ENCODE measurements at places on chromosomes 4 and X.

- DNase-seq = peak; percentile 41
Measured at GRCh38 chr4:52751487-52751911, 274 bp upstream of the ERVMER34-1 start.

DNA sequence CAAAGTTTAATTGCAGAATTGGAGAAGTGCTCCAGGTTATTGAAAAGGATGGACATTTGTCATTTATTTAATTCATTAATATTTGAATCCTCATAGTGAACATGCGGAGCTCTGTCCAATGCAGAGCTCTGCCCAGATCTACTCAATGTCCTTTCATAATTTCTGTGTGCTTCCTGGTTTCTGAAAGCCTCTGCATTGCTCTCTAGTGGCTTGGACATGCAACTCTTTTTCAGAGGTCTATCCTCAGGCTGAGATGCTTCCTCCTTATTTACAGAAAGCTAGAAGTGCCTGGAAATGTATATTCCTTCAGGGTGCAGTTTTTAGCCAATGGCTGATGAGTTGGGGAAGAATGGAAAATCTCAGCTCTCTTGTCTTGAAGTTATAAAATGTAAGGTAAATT is 786.1 kb upstream of the AADAT start:
- no peak for DNase-seq

- peak; percentile 27 for DNase-seq
Measured at GRCh38 chr4:176376032-176376614, 56.4 kb downstream of the SPCS3 start.

DNA sequence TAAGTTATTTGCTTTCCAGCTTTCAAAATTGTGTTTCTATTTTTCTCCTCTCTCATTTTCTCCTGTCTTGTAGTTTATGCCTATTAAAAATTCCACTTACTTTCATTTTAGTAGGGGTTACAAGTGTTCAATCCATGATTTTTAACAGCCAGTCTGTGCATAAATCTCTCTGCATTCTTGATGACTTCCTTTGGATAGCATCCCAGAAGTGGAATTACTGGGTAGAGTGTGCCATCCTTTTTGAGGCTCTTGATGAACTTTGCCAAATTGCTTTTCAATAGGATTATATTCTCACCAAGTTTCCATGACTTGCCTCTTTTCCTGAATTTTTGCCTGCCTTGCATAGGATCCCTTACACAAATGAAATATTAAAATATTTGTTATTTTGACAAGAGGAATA is 58.5 kb downstream of the DIPK2B start:
- DNase-seq = no peak

DNA sequence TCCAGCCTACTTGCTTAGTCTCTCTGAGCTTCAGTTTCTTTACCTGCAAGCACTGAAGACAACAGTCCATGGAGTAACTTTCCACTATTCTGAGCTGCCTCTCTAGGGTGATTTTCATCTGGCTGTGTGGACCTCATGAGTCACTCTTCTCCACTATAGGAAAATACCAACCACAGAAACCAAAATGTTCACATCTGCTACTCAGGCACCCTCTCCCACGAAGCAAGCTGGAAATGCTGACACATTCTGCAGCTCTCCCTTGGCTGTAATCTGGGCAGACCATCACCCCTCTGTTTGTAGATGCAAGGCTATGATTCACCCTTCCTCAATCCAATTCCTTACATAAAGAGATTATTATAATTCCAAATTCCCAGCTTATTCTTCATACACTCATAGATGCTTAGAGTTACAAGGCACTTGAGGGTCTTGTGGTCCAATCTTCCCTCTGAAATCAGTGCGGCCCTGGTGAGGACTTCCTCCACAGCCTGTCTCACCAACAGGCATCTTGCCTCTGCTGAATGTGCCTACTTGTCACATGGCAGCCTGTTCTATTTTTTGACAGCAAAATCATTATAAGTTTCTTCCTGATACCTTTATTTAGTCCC is 97.0 kb upstream of the LNX1 start:
- peak; percentile 100 for DNase-seq

DNA sequence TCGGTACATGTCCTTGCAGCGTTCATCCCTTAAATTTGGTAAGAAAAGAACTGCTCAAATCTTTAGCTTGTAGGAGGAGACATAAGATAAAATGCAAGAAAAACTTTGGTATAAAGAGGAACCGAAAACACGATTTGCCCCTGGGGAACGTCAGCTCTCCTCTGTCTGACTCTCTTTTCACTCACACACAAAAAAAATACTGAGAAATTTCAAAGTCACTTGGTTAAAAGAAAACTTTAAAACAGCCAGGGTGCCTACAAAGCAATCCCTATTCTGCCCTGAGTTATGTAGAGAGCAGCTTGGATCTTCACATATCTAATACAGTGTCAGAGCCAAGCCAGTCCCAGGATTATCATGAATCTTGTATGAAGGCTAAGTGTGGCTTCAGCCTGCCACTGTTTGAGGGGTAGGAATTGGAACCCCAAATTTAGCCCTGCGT is 248.5 kb upstream of the CXXC4 start:
- DNase-seq = no peak

GRCh38 chr4:41712425-41712824 is 36.1 kb downstream of the PHOX2B start:
- DNase-seq = no peak

DNA sequence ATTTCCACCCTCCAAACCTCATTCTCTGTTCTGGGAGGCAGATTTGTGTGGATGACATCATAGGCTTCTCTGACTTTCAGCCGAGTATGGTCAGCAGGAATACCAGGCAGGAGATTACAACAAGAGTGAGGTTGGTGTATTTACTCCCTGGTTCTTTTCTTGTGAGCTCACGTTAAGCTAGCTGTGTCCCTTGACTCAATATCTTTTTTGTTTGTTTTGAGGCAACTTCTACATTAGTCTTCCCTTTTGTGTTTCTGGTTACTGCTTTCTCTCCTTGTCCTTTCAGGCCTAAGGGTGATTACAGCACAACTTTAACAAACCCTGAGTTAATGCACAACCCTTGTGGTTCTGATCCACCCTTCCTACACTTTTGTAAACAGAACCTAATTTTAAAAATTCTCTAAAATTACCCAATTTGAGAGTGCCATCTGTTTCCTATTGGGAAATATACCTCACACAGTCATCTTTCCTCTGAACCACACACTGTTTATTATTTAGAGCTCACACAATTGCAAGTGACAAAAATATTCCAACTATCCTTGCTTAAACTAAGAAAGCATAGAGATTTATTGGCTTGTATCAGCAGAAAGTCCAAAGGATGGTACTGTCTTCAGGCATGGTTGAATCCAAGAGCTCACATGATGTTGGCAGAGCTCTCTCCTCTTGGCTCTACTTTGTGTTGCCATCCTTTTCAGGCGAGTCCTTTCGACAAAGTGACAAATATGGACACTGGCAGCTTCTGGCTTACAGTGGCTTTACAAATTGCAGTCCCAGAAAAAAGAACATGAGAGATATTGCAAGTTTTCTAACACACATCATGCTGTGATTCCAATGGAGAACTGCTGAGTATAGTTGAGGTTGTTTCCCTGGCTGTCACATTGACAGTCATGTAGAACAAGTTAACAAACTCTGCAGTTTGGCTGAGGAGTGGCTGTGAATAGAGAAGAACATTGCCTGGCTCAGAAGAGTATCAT is 150.5 kb upstream of the DDIT4L start:
- no peak for DNase-seq

GRCh38 chr4:78707268-78707667 is 68.9 kb upstream of the BMP2K start:
- DNase-seq = no peak

DNA sequence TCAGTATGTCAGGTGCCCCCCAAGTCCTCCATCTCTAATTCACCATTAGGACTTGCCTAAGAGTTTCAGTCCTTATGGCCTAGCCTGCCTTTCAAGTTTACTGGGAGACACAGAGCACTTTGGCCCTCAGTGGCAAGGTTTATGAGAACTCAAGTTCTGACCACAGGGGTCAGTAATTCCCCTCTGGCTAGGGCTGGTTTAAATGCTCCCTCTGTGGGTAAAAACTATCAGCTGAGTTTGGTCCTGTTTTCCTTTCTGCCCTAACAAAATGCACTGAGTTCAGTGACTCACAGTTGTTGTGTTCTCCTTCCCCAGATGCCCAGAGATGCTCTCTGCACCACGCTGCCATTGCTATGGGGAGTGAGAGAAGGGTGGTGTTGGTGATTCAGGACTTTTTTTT is 163.2 kb downstream of the RELL1 start:
- DNase-seq = no peak

DNA sequence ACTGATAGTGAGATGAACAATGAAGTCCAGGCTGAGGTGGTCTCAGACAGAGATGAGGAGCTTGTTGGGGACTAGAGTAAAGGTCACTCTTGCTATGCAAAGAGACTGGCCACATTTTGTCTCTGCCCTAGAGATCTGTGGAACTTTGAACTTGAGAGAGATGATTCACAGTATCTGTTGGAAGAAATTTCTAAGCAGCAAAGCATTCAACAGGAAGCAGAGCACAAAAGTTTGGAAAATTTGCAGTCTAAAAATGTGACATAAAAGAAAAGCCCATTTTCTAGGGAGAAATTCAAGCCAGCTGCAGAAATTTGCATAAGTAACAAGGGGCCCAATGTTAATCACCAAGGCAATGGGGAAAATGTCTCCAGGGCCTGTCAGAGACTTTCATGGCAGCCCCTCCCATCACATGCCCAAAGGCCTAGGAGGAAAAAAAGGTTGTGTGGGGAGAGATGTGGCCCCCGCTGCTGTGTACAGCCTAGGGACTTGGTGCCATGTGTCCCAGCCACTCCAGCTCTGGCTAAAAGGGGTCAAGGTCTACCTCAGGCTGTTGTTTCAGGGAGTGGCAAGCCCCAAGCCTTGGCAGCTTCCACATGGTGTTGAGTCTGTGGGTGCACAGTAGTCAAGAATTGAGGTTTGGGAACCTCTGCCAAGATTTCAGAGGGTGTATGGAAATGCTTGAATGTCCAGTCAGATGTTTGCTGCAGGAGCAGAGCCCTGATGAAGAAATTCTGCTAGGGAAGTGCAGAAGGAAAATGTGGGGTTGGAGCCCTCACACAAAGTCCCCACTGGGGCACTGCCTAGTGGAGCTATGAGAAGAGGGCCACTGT is 262.8 kb downstream of the DKK2 start:
- peak; percentile 18 for DNase-seq

DNA sequence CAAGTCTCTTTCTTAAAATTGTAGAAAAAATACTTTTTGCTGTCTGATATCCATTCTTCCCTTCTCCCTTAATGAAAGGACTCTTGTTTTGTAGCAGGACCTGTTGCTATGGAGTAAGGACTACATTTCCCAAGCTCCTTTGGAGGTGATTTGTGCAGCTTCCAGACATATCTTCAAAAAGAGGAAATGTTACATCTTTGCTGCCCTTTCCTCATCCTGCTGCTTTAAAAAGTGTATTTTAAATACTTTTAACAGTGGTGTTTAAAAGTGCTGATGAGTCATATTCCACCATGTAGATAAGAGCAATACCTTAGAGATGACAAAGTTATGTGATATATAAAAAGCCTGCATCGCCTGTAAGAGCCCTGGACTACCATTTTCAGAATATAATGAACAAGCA is 98.7 kb downstream of the CFAP299 start:
- peak; percentile 51 for DNase-seq

DNA sequence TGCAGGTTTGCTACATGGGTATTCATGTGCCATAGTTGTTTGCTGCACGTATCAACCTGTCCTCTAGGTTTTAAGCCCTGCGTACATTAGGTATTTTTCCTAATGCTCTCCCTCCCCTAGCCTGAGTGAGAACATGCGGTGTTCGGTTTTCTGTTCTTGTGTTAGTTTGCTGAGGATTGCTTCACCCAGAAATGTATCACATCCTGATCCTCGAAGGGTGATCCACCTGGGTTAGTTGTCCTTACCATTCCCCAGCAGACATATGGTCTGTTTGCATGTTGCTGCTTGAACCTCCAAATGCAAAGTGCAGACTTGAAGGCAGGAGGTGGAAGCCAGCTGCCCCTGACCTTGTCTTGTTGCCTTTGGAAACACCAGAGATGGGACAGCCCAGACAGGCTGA is 161.5 kb upstream of the WDR1 start:
- DNase-seq = no peak

- peak; percentile 56 for DNase-seq
Measured at GRCh38 chr4:126954537-126955291, 678.0 kb upstream of the INTU start.

DNA sequence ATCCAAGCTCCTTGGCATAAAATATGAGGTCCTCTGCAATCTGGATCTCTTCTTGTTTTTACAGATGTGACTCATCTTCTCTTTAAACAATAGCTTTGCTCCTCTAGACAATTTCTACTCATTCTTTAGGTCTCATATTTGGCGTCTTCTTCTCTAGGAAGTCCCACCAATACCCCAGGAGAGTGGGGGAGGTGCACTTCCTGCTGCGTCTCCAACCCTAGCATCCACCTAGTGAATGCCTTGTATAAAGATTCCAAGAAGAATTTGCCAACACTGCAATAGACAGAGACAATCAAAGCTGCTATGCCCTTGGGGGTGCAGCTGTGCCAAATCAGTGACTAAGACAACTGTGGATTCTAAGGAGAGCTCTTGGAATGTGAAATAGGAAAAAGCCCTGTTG is 45.7 kb upstream of the SLC10A7 start:
- DNase-seq = peak; percentile 44

DNA sequence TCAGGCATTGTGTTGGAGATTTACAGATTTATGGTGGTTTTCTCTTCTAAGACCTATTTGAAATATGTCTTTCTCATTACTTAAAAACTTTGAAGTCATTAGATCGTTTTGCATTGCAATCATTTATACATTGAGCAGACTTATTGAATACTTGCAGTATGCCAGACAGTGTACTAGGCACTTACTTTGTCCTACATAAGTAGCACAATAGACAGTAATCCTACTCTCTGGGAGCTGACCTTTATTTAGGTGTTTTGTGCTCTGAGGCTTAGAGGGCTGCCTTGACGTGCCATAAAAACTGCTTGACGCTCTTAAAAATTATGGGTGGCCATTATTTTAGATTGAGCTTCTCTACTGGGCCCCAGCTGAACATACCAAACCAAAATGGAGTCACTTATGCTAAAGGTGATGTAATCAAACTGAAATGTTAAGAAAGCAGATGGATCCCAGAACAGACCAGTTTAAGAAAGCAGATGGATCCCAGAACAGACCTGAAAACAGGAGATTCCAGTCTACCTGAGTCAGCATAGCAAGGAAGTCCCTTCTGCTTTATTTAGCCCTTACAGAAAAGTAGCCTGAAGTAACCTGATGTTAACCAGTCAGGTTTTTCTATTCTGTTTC is 42.4 kb downstream of the PTTG2 start:
- peak; percentile 20 for DNase-seq

GRCh38 chrX:12463873-12464272 is 325.6 kb downstream of the FRMPD4 start:
- no peak for DNase-seq

- DNase-seq = no peak
Measured at GRCh38 chr4:114046331-114046730, 66.9 kb upstream of the ARSJ start.

DNA sequence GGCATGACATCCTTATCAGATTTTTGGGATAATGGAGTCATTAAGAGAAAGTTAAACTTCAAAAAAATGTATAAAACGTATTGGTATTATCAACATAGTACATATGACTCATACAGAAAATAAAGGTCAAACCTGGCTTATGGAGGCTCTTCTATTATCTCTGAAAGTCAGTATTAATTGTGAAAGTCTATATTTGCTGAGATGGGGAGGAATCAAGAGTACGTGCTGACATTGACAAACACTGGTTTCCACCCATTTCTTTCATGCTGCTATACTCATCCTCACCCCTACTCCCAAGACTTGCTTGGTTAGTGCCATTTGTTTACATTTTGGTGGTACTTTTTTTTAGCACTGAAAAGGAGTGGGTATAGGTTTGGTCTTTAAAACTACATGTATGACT is 30.8 kb upstream of the PLA2G12A start:
- no peak for DNase-seq

- DNase-seq = peak; percentile 23
Measured at GRCh38 chrX:14590216-14590615, 60.9 kb downstream of the GLRA2 start.

GRCh38 chr4:8473198-8473919 is 32.8 kb downstream of the TRMT44 start:
- DNase-seq = no peak
